Activated CD8-positive, alpha-beta memory T cell treated with anti-CD3 and anti-CD28 coated beads for 1 hour (primary cell): ENCODE measurements at places on chromosomes 12 and 14.

GRCh38 chr14:94180655-94181271 is 6.6 kb downstream of the PPP4R4 start:
- DNase-seq, result no peak

- no peak for DNase-seq
Observed at GRCh38 chr14:72196237-72197015, 264.2 kb downstream of the RGS6 start.

DNA sequence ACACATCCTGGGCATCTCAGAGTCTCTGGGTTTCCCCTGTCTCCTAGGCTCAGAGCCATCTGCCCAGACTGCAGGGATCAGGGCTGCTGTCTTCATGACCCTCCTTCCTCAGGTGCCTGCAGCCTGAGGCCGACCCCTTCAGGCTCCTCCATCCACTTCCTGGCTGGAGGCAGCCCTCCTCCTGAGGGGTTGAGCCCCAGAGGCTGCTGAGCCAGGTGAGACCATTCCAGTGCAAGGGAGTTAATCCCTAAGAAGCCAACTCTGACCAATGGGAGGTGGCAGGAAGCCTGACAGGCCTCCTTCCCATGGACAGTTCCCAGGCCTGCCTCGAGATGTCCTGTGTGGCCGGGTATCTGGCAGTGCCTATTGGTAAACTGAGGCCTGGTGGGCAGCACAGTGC is 8.4 kb upstream of the PPP4R4 start:
- no peak for DNase-seq

GRCh38 chr12:91441993-91442952 is 259.7 kb upstream of the DCN start:
- DNase-seq, result no peak

DNA sequence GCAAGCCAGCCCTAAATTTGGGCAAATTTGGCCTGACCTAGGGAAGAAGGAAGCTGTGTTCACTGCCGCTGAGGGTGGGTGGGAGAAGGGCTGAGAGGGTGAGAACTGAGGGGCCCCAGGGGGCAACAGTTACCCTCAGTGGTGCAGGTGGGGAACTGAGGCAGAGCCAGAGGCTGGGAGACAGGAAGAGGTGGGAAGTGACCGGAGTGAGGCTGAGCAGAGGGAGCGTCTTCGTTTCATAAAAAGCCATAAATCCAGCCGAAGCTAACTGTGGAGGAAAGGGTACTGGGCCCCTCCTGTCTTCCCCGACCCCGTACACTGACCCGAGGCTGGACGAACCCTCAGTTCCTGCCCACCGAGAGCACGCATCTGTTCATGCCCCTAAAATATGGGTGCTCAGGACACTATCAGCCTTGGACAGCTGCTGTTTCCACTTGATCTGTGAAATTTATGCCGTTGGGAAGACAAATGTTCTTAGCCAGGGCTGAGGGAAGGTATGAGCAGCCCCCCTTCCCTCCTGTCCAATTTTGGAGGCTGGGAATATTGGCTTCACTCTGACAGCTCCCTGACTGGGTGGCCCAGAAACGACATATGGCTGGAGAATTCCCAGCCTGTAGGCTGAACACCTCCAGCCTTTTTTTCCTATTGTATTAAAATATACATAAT is 116.5 kb downstream of the KIF26A start:
- DNase-seq, result no peak

DNA sequence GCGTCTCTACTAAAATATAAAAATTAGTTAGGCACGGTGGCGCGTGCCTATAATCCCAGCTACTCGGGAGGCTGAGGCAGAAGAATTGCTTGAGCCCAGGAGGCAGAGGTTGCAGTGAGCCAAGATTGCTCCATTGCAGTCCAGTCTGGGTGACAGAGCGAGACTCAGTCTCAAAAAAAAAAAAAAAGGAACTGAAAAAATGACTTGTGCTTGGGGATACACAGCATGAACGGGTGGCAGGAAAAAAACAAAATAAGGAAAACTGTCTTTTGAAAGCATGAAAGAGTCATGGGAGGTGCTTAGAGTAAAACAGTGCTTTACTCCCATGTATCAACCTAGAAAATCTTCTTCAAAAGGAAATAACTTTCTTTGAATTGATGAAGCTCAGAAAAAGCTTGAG is 80.8 kb downstream of the TMTC1 start:
- DNase-seq, result no peak

- DNase-seq, result no peak
Observed at GRCh38 chr14:22485649-22486048, 103.4 kb downstream of the DAD1 start.

DNA sequence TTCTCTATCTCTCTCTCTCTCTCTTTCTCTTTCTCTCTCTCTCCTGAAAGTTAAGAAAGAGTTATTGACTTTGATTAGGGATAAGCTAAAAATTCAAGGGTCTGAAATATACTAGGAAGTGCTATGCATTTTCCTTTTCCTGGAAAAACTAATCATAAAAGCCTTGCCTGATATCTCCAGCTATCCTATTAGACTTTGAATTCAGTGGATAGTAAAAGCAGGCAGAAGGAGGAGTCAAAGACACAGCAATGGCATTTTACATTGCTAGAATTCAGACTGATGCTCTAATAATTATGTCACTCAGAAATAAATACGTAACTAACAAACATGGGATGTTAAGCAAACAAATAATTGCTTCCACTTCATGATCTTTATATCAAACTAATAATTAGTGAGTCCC is 272.0 kb downstream of the SSPN start:
- DNase-seq, result no peak

DNA sequence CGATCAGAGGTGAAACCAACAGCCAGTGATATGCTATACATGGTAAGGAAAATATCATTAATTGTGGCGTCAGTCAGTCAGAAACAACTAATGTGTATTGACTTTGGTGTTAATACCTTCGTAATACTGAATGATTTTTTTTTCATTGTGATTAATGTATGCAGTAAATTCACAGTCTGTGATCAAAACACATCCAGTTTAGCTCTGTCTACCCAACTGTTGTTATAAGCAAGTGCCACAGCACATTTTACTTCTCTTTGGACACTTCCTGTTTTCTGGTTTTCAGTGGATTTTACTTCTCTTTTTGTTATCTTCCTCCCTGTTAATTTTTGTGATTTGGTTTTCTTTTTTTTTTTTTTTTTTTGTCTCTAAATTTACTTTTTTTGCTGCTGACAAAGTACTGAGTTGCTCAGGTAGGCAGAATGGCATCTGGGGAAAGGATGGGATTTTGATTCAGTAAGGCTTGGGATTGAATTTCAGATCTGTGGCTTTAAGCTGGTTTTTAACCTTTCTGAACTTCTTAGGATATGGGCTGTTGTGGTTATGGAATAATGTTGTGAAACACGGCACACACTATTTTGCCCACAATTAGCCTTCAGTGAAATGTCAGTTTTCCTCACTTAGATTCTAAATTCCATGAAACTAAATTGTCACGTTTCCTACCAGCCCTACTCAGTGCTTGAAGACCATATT is 604 bp downstream of the GLIPR1 start:
- DNase-seq, result no peak

DNA sequence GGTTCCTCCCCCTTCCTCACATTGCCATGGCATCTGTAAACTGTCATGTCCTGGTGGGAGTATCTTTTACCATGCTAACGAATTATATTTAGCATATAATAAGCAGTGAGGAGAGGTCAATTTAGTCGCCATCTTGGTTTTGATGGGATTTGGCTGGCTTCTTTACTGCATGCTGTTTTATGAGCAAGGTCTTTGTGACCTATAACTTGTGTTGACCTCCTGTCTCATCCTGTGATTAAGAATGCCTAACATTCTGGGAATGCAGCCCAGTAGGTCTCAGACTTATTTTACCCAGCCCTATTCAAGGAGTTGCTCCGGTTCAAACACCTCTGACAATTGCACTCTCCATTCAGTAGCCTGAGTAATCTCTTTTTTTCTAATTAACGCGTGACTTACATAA is 2.1 kb upstream of the EIF4B start:
- DNase-seq, result no peak

- DNase-seq, result no peak
Observed at GRCh38 chr14:76088326-76088725, 63.4 kb upstream of the GPATCH2L start.

- no peak for DNase-seq
Observed at GRCh38 chr14:71308671-71309070, 401.4 kb downstream of the PCNX1 start.

- no peak for DNase-seq
Observed at GRCh38 chr14:91282954-91283645, 38.6 kb upstream of the GPR68 start.

- no peak for DNase-seq
Observed at GRCh38 chr12:16685107-16685506, 79.1 kb upstream of the LMO3 start.

DNA sequence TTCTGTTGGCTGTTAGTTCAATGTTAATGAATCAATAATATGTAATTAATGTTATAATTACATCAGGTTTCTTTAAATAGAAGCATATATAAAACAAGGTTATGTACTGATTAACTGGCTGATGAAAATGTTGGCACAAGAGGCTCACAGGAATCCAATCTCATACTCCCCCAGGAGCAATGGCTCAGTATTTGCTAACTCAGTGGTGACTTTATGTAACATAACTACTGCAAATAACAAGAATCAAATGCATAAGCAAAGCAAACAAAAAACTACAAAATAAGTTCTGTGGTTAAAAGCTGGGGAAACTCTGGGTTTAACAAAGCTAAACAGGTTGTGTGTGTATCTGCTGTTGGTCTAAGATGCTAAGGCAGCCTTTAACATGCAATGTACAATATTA is 27.7 kb upstream of the BBS10 start:
- no peak for DNase-seq

GRCh38 chr12:58247633-58248032 is 306.3 kb downstream of the ATP23 start:
- no peak for DNase-seq

GRCh38 chr12:18595412-18595811 is 142.4 kb downstream of the PLCZ1 start:
- no peak for DNase-seq
